Activated CD4-positive, alpha-beta T cell treated with anti-CD3 and anti-CD28 coated beads, Interleukin-2, Interleukin-4, amounts not matched to agents 100 ng/mL and 50 ng/mL, durations not matched to agents 16 hours and 8 hours (primary cell): ENCODE measurements at places on chromosomes 1 and 21.

GRCh38 chr1:14597343-14598006 is 1.0 kb upstream of the KAZN start:
- no peak for DNase-seq

- no peak for DNase-seq
Observed at GRCh38 chr1:209761011-209761635, 5.3 kb downstream of the TRAF3IP3 start.

DNA sequence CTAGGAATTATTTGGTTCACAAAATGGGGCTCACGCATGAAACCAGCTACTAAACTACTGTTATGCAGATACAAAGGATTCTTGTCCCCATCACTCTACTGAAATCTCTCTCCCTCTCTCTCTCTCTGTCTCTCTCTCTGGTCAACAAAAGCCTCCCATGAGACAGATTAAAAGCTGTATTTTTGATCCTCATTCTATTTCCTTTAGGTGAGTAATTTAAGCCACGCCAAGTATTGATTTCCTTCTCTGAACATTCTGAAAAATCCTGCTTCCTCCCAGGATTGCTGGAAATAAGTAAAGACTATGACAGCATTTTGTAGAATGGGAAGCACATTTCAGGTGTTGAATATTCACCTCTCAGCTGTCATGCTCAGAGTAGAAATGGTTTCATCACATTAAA is 43.7 kb downstream of the PRDX6 start:
- no peak for DNase-seq

- DNase-seq, result no peak
Observed at GRCh38 chr1:58622571-58622970, 45.5 kb upstream of the TACSTD2 start.

- DNase-seq, result no peak
Observed at GRCh38 chr1:5370311-5370710, 621.9 kb downstream of the NPHP4 start.

- DNase-seq, result no peak
Observed at GRCh38 chr1:114002492-114003239, 23.4 kb downstream of the OLFML3 start.

- DNase-seq, result no peak
Observed at GRCh38 chr1:199085903-199086302, 447.1 kb downstream of the PTPRC start.

DNA sequence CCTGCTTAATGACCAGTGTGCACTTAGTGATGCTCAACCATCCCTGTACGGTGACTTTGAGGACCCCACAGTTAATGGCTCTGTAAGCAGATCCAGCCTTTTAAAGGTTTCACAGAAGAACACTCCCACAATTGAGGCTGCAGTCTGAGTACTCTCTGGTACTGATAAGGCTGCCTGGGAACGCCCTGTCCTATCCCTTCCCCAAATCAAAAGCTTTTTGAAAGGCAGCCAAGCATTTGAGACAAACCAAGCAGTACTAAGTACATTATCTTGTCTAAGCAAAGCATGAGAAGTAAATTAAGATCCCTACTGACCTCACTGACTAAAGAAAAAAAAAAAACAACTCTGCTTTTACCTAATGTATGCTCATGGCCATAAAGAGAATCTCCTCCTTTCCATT is 60.7 kb downstream of the SH3GLB1 start:
- DNase-seq, result no peak

DNA sequence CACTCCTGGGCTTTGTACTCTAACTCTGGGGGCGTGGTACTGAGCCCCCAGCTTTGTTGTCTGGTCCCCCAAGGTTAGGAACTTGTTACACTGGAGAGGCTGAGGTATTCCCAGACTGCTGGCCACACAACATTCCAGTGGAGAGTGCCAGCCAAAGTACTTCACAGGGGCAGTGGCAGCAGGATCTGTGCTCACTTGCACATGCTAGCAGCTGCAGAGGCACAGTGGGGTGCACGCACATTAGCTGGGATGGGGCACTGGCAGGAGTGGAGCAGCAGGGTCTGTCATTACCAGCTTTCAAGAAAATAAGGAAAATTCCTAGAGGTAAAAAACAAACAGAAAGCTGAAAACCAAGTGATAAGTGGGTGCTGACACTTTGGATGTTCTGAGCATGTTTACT is 31.0 kb downstream of the ZNF691 start:
- no peak for DNase-seq

- DNase-seq, result peak; percentile 98
Observed at GRCh38 chr1:45686288-45687013, at the start of gene GPBP1L1. Gene GPBP1L1 (minus strand): TSS chr1:45686533. CDS start chr1:45659087, 27,446 bp downstream.

DNA sequence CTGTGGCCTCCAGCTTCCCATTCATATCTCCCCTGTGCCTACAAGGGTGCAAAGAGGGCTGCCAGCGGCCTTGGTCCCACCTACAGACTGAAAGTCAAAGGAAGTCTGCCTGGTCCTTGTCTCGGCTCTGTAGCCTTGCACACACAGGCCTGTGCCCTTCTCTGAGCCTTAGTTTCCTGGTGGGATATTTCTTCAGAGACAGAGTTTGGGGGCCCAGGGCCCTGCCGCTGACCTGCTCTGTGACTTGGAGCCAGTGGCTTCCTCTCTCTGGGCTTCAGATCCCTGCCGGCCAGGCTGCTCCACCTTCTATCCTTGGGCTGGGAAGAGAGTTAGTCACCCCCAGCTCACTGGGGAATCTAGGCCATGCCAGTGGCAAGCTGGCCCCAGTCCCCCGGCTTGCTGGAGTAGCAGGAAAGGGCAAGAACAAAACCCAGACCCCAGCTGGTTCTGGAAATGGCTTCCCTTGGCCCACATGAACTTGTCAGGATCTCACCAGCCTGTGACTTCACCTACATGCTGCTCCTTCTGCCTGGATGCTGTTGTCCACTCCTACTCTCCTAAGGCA is 1.0 kb upstream of the TMEM61 start:
- no peak for DNase-seq

DNA sequence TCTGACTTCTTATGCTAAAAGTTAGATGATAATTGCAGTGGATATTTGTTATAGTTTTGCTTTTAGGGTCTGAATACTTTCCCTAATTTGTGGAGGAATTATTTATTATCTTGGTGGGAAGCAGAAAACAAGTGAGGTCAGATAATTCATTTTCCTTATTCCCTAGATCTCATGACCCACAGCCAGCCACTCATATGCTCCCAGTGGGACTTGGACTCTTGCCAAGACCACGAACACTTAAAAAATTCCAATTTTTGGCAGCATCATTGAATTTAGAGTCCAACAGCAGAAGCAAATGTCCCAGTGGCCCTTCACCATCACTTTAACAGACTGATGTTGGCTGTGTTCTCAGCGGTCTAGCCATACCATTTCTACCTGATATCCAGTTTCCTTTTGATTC is 204.2 kb downstream of the HMCN1 start:
- no peak for DNase-seq

GRCh38 chr1:234499943-234500245 is 20.9 kb upstream of the TARBP1 start:
- DNase-seq, result no peak

DNA sequence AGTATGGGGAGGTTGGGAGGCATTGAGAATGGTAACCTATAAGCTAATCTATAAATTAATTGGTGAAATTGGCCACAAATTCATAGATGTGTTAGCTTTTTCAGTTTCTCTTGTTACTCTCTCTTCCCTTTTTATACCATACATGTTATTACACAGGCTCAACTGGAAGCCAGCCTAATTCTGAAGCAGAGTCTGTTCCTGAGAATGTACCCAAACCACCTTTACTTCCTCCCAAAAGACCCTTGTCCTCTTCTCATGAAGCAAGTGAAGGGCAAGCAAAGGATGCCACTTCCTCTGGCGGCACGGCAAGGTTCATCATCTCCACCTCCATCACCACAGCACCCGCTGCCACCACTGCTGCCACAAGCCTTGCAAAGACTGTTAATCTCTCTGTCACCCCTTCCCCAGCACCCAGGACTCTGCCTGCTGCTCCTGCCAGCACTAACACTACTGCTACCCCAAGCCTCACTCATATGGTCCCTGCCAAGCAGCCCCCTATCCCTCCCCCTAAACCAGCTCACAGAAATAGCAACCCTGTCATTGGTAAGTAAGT is 39.5 kb upstream of the RCC1 start:
- DNase-seq, result no peak

DNA sequence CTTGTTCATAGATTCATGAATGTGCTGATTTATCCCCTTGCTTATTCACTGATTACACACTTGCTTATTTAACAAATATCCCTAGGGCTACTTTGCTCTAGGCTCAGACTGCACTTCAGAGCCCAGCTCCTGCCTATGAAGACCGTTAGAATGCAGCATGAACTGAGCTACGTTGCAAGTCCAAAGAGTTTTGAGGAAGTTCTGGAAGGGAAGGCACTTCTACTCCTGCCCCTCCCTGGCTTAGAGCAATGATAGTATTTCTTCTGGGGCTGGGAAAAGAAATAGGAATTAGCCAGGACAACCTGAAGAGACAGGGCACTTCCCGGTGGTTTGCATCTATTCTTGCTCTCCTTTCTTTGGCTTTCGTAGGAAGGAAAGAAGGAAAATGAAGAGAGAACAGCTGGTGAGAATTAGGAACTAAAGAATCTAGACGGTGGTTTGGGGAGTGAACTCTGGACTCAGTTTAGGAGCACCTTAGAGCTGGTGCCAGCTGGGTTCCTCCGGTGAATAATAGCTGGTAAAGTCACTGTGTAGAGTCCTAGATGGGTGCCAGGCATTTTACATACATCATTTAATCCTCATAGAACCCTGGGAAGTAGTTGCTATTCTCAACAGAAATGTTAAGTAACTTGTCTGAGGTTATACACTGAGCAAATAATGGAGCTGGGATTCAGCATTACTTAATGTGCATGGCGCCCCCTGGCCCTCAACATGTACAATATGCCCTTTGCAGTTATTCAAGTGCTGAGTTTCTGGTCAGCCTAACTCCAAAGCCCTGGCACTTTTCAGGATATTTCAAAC is 65.9 kb downstream of the NDUFS5 start:
- DNase-seq, result no peak

GRCh38 chr1:40944326-40944725 is 35.2 kb upstream of the CTPS1 start:
- no peak for DNase-seq

DNA sequence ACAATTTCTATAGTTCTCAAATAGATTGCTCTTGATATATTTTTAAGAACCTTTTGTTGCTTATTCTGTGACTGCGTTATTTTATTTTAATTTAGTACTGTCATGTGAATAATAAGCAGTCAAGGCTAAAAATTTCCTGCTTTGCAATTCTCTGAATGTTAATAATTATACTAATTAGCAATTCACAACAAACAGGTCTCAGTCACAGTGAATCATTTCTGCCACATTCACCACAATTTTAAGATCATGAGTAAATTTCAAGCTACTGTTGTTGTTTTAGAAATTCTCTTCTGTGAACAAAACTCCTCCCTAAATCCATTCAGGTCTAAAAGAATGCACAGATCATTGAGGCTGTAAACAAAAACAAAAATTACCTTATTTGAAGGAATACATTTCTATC is 339.6 kb upstream of the DPYD start:
- DNase-seq, result no peak

GRCh38 chr1:208205216-208206013 is 38.8 kb downstream of the PLXNA2 start:
- DNase-seq, result no peak
